Naive B cell (primary cell): ENCODE measurements at places on chromosomes 6 and 20. TPM values are rescaled to one million over a fixed set of nuclear protein-coding genes. Genes with fewer than 3 reads are reported as not detected.

Gene BMP6
- not detected for polyA plus RNA-seq

DNA sequence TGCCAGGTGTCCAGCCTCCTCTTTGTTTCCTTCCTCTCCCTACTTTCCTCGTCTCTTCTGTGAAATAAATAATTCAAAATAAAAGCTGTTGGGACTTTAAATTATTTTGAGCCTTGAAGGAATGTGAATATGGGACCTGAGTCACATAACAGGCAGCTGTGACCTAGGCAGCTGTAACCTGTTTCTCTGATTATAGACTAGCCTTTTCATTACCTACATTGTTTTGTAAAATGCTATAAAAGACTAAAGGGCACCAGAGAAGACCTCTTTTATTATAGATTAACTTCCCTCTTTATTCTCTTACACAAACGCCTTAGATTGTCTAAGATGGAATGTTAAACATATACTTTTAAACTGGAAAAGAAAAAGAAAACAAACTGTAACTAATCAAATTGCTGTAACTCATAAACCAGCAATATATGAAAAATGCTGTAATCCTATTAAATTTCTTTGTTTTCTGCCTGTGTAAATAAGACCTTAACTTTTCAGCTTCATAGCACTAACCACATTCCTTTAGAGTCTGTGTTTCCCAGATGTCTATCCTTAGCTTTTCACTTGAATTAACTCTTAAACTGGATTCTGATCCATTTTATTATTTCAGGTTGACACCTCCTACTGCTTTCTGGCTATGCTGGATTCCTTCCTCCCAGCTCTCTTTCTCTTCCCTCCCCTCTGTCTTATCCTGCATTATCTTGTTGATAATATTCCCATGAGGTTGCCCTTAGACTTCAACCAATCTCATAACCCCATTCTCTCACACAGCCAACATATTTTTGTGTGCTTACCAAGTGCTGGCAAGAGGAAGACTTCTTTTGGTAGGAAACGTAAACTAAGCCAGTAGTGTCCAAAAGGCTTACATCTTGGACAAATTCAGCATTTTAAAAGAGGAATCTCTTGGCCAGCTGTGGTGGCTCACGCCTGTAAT is 69.2 kb downstream of the TPD52L1 start:
- DNase-seq = no peak

Gene MYBL2
- 57.3 TPM for polyA plus RNA-seq

Gene SLC22A2
- polyA plus RNA-seq = not detected

DNA sequence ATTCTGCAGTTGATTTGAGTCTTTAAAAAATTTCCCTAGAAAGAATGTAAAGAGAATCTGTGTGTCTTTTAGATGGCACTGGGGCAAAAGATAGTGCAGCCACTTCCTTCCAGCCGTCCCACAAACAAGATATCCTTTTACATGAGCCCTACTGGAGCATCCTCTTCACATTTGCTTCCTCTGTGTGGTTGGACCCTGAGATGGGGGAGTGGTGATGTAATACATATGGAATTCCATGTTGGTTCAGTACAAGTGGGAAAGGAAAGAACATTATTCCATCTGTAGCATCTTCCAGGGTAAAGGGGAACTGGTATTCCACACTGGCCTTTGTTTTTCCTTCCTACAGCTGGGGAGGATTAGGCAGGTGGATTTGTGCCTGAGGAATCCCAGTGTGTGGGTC is 78.9 kb upstream of the ISM1 start:
- no peak for DNase-seq

DNA sequence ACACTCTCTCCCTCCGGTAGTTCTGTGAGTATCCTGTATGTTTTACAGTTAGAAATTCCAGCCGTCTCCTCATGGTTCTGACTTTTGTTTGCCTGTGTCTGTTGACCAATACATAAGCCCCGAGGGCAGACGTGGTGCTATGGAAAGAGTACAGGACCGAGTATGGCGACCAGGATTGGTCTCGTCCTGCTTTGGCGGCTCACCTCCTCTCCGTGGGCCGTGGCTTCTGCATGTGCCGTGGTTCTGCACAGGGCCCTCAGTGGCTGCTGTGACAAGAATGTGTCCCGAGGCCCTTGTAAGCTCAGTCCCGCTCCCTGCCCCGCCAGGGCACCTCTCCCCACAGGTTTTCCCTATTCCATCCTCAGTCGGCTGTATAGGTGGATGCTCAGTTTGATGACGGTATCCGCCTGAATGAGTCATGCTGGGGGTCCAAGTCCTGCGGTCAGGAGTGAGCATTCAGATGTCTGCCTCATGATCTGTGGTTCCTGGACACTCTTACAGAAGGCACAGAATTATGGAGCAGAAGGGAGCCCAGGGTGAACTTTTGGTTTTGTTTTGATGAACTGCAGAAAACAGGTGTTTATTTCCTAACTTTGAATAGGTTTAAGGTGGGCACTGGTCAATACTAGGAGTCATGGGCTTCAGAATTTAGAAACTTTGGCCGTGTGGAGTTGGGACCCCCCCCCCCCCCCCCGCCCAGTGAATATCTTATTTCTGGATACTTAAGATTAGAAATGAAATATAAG is 1.2 kb downstream of the ARFGAP1 start:
- DNase-seq = no peak

DNA sequence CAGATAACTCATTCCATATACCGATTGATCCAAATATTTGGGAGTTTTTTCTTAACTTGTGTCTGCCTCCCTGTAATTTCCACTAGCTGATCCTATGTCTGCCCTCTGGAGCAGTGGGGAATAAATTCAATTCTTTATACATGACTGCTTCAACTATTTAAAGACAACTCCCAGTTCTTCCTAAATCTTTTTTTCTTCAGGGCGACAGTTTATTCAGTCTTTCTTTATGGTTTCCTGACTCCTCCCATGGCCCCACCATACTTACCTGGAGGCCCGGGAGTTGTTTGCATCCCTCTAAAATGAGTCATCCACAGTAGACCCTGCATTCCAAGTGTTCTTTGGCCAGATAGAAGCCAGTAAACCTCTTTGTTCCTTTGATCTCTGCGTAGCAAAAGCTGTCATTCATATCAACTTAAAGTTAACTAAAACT is 73.6 kb downstream of the LCA5 start:
- DNase-seq = no peak

DNA sequence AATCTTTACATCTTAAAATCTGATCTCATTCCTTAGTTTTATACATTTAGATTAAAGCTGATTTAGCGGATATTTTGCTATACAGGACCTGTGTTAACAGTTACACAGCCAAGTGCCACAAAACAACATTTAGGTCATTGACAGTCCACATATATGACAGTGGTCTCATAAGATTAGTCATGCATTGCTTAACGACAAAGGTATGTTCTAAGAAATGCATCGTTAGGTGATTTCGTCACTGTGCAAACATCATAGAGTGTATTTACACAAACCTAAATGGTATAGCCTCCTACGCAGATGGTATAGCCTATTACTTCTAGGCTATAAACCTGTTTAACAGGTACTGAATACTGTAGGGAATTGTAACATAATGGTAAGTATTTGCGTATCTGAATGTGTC is 21.6 kb downstream of the ADGRG6 start:
- no peak for DNase-seq

Gene ERVFRD-1
- polyA plus RNA-seq = not detected

Gene STMND1
- polyA plus RNA-seq = not detected

GRCh38 chr20:18187020-18187419 is 49.4 kb downstream of the KAT14 start:
- no peak for DNase-seq

DNA sequence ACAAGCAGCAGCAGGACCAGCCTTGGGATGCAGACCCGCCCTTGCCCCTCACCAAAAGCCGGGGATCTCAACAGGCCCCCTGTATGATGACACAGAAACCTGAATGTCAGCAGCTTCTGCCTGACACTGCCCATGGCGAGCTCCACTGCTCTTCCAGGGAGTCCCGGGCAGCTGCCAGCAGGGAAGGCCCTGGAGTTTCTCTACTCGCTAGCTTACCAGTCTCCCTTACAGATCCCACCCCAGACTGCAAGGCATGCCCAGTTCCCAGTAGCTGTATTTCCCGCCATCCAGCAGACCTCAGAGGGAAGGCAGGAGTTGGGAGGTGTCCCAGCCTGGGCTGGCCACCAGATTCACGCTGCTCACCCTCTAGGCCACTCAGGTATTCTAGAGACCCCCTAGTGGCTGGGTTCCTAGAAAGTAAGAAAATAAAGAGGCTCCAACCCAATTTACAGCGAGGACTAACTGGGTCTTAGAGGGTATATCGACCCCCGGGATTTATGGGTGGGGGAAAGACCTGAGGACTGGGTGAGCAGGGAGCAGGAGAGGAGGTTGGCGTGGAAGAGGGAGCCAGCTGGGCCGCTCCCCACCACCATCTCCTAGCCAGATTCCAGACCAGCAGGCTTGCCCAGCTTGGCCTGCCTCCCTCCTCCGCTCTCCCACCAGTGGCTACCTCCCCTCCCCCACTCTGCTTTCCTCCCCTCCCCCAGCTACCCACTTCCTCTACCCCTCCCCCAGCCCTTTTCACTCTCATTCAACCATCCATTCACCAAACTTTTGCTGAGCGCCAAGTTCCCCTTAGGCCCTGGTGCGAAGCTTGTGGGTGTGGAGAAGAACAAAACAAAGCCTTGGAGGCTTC is 9.7 kb upstream of the HMGA1 start:
- no peak for DNase-seq
